ENCODE measurements at places on chromosomes 7 and 10.

- DNase-seq, result no peak
Observed at GRCh38 chr7:124630395-124630794, 135.2 kb downstream of the GPR37 start.

DNA sequence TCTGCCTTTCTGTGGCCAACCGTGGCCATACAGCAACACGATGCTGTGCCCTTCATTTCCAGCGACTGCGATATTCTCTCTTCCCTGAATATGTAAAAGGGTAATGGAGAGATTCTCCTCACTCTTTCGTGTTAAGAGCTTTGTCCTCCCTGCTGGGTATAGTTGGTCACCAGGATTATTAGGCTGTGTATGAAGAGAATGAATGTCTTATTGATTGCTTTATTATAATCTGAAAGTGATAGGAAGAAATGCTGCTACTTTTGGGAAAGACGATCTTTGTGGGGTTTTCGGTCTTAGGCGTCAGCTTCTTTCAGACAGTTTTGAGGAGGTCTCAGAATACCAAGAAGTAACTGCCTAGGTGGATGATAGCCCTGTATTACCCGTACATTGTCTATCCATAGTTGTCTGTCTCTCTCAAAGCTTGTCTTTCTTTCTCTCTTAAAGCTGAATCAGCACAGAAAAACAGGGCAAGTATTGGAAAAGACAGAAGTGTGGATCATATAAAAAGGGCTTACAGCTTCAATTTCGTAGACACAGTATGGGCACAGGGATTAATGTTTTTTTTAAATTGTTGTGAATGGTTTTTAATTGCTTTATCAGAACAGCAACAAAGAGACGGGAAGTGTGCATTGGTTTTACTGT lies 1.2 kb downstream of the AHCYL2 start:
- no peak for DNase-seq

- no peak for DNase-seq
Observed at GRCh38 chr7:69908454-69908853, 310.2 kb downstream of the AUTS2 start.

GRCh38 chr7:100220586-100221230 lies 959 bp downstream of the PVRIG start:
- no peak for DNase-seq

- no peak for DNase-seq
Observed at GRCh38 chr7:148865283-148865682, 18.8 kb downstream of the EZH2 start.

- no peak for DNase-seq
Observed at GRCh38 chr7:11403781-11404180, 428.2 kb downstream of the THSD7A start.

Measured in activated CD4-positive, alpha-beta T cell treated with anti-CD3 and anti-CD28 coated beads for 24 hours (primary cell).